Activated CD4-positive, alpha-beta memory T cell treated with anti-CD3 and anti-CD28 coated beads, Interleukin-2, amount 10 ng/mL, durations not matched to agents 7 days and 5 days (primary cell): ENCODE measurements at places on chromosomes 6 and 20.

DNA sequence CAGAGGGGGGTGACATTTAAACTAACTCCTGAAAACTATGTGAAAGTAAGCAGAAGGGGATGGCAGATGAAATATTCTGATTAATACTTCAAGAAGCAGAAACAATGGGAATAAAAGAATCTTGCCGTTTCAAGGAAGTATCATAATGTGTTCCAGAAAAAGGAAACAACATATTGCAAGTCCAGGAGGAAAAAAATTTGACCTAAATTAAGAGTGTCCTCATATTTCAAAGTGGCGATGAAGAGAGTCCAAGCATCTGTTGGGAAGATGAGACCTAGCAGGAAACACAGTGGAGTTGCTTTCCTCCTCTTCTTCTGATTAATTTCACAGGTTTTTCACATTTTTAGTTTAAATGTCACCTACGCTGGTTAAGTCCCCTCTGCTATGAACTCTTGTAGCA, 45.6 kb upstream of the TNFAIP3 start:
- DNase-seq = no peak

- DNase-seq = no peak
Observed at GRCh38 chr6:7631466-7631865, 41.5 kb downstream of the SNRNP48 start.

DNA sequence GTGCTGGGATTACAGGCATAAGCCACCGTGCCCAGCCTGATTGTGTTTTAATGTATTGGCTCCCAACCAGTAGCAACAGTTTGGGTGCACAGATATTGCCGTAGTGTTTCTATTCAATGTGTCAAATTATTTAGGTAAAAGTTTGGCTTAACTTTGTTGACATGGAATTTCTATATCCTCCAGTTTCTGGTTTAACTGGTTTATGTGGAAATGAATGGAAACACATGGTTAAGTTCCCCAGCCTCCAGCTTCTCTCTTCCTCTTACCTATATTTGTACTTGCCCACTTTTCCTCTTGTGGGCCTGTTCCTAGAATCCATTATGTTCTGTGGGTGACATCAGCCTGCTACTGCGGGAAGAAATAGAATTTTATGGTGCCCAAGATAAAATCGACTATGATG, 53.9 kb upstream of the ESR1 start:
- no peak for DNase-seq

DNA sequence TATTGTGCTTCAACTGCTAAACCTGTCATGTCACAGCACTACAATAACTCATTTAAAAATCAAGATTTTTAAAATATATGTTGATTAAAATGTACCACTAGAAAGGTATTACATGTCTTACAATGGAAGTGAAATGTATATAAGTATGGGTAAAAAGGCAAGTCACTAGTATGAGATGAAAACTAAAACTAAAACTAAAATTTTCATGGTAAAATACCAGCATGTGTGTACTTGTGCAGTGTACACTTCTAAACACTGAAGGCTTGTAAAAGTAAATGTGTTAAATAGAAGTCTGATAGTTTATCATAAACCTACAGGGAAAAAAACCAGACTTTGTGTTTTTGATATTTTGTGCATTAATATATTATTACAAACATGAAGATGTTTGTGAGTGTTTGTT, 13.7 kb upstream of the TMEM244 start:
- DNase-seq = no peak

DNA sequence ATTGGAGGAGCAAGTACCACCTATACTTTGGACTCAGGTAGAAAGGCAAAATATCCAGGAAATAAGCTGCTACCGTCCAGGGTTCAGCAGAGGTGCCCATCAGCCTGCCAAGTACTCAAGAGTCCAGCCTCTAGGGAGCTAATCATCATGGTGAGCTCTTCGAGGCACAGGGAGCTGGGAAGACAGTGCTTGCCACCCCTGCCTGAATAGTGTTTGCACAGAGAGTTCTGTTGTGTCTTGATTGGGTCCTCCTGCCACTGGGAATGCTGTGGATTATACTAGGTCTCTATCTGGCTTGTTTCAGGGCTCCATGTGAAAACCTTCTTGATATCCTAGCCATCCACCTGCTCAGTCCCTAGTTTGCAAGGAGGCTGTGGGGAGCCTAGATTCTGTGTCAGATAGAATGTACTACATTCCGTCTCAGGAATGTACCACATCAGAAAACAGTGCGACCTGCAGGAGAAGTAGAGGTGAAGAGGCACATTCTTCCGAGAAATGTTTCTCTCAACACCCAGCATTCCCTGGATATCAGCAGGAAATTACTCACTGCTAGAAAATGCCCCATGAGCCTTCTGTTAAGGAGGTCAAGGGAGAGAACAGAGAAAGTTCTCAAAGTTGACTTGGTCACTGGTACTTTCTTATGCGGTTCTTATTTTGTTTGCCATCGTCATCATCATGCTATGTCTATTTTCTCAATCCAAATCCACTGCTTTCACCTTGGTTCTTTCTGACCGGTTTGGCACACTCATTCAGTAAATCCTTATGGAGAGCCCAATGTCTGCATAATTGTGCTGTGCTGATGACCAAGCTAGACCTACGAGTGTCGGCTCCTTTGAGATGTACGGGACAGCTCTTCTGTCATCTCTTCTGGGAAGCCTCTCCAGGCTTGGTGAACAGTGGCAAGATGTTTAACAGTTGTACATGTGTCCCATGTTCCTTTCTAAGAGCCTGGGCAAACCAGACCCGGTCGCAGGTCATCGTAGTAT, 30.7 kb downstream of the PTPN1 start:
- DNase-seq = no peak

- no peak for DNase-seq
Observed at GRCh38 chr6:116099036-116099435, 1.6 kb upstream of the NT5DC1 start.

GRCh38 chr6:166236596-166236995, 68.9 kb upstream of the TBXT start:
- no peak for DNase-seq

- no peak for DNase-seq
Observed at GRCh38 chr6:52375780-52376556, 14.0 kb downstream of the PAQR8 start.

- no peak for DNase-seq
Observed at GRCh38 chr6:142952614-142953013, 7.6 kb upstream of the HIVEP2 start.

GRCh38 chr6:63527658-63528514, 44.4 kb upstream of the LOC128125822 start:
- no peak for DNase-seq

DNA sequence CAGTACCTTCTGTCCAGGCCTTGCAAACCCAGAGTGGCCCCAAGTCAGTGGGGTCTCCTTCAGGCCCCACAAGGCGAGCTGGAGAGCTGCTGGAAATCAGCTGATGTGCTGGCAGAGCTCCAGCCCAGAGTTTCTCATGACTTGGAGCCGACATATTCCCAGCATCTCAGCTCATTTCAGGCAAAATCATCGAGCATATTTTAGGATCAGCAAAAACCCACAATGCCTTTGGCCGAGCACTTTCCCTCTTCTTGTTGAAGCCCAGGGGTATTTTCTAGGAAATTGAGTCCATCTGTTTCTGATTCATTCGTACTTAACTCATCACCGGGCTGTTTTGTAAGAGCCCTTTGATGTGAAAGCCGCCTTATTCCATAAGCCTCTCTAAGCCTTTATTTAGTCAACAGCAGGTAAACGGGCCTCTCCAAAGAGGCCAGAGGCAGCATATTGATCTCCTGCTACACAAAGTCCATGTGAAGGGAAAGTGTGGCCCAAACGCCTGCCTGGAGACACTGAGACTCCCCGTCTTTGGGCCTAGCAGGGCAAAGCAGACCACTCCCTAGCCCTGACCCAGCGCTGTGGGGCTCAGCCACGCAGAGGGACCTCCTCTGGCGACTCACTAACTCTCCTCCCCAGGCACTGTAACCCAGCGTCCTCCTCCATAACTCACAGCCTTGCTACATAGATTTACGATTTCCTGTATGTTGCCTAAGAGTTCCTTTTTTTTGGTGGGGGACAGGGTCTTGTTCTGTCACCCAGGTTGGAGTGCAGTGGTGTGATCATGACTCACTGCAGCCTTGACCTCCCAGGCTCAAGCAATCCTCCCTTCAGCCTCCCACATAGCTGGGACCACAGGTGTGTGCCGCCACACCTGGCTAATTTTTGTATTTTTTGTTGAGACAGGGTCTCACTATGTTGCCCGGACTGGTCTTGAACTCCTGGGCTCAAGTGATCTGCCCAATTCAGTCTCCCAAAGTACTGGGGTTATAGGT, 12.1 kb upstream of the C20orf203 start:
- no peak for DNase-seq

GRCh38 chr6:127811900-127812570, 88.8 kb downstream of the THEMIS start:
- no peak for DNase-seq

GRCh38 chr6:167855825-167856425, 29.2 kb downstream of the AFDN start:
- no peak for DNase-seq

- no peak for DNase-seq
Observed at GRCh38 chr6:15698471-15698870, 35.6 kb upstream of the DTNBP1 start.

- DNase-seq = no peak
Observed at GRCh38 chr6:39901670-39902069, 32.6 kb downstream of the MOCS1 start.

GRCh38 chr6:40807484-40807883, 220.3 kb upstream of the LRFN2 start:
- no peak for DNase-seq

- DNase-seq = peak; percentile 51
Observed at GRCh38 chr20:4812216-4812615, 90.5 kb downstream of the PRND start.

DNA sequence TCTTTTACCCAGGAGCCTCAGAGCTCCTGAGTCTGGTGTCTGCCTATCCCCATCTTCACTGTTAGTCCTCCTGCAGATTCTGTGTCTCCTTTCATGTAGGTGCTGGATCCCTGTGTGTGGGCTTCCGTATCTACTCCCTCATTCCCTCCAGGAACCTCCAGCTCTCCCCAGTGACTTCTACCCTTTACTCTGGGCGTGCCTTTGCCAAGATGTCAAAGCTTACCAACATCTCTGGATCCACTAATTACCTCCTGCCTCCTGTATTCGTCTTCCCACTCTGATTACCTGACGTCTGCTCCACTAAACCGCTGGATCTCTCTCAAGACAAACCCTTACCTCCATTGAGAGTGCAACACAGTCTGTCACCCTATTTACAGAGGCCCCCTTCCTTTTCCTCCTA, 2.2 kb upstream of the C6orf136 start:
- DNase-seq = no peak

- no peak for DNase-seq
Observed at GRCh38 chr20:4053071-4053919, 37.9 kb upstream of the RNF24 start.

DNA sequence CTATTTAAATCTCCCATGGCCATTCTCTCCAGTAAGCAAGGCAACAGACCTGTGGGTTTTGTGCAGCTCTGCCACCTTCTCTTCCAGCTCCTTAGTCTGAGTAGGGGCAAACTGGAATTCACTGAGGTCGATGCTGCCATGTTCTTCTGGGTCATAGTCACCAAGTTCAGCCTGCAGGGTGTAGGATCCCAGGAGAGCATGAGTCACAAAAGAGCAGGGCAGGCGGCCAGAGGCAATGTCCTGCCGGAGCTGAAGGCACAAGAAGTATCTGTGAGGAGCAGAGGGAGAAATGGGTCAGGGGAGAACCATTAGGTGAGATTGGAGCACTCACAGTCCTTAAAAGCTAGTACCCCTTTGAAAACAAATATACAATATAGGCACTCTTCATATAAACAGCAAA, 73.7 kb downstream of the SMLR1 start:
- DNase-seq = no peak

DNA sequence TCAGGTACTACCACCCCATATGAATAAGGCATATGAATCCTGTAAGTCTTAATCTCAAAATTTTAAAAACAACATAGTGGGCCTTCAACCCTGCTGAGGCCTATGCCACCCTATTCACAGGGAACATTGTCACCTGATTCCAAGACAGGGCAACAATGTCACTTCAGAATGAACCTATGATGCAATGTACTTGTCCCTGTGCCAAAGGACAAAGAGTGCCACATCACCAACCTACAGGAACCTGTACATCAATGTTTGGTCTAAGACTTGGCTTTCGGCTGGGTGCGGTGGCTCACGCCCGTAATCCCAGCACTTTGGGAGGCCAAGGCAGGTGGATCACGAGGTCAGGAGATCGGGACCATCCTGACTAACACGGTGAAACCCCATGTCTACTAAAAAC, 318.5 kb upstream of the JARID2 start:
- no peak for DNase-seq

GRCh38 chr6:170085475-170086401, 205.1 kb downstream of the DLL1 start:
- peak; percentile 16 for DNase-seq

DNA sequence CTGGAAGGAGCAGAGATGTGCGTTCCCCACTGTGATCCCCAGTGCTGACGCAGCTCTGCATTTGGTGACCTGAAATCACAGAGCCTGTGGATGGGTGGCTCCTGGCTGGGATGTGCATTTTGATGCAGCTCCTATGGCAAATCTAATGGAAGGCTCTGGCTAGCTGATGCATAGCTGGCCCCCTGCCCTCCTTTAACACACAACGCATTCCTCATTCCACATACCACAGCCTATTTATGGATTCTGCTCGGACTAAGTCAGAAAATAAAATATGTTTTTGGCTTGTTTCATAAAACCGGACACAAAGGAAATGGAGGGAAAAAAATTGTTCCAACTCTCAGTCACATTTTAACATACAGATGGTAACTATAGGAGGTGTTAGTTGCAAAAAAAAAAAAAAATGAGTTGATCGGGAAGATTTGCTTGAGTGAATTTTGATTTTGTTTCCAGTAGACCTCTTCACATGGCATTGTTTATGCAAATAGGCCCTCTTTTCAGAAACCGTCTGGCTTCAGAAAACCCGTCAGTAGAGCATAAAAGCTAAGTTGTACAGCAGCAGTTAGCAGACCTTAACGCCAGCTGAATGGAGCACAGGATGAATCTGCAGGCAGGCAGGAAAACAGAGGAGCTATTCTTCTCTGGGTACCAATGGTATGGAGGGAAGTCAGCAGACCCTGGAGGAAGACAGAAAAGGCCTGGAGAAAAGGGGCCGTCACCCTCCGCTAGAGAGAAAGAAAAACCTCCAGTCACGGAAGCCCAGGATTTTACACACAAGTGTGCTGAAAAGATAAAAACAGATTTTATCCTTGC, 215.4 kb downstream of the HDGFL1 start:
- DNase-seq = no peak
